ENCODE measurements at places on chromosomes 1 and 21.

GRCh38 chr1:234509457-234510328 lies 30.7 kb upstream of the TARBP1 start:
- DNase-seq = no peak

DNA sequence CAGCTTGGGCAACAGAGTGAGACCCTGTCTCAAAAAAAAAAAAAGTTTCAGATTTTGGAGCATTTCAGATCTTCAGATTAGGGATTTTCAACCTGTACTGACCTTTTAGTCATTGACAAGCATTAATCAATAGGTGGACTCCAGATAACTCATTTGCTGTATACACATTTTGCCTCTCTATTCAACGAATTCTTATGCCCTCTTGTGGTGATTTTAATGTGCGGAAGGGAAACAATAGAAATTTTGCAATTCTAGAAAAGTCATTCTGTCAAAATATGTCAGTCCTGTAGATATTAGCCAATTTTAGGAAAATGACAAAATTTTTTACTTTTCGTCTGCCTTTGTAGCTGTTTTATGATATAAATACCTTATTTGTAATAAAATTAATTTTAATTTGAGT lies 11.6 kb upstream of the OR2G2 start:
- DNase-seq = no peak

DNA sequence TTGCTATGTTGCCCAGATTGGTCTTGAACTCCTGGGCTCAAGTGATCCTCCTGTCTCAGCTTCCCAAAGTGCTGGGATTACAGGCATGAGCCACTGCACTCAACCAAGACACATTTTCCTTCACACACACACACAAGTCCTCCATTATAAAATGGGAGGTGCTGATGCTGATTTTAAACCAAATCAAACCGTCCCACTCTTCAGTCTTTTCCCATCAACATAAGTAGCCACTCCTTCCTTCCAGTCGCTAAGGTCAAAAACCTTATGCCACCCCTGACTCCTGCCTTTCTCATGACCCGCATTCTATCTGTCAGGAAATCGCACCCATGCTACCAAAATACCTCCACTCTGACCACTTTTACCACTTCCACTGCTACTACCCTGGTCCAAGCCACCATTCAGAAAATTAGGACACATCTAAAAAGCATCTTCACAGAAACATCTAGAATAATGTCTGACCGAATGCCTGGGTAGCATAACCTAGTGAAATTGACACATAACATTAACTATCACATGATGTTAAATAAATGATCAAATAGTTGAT lies 28.0 kb upstream of the IFNGR2 start:
- DNase-seq = no peak

DNA sequence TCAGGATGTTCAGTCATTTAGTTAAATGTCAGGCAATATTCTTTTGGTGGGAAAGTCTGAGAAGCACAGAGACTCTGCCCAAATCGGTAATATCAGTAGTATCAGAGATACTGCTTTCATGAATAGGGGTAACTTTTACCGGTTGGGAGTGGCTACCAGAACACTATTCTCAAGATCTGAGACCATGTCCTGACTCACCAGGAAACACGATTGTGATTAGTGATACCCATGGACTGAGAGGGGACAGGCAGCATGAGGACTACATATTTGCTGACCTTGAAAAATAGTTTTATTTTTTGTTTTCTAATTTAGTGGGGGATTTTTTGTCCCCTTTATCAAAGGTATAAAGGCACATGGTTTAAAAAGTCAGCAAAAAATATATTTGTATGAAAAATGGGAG lies 76.0 kb upstream of the NEK2 start:
- no peak for DNase-seq

DNA sequence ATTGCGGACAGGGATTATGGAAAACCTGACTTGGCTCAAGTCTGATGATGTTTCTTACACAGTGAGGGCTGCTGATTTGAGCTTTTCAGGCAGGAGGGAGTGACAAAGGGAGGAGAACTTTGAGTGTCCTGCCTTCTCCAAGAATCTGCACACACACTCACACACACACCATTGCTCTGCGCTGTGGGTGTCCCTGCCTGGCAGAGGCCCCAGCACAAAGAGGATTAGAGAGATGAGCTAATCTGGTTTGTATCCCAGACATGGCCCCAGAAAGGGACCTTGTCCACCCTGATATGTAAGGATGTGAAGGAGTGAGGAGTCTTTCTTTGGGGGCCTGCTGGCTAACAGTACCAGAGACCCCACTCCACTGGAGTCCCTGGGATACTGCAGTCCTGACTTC lies 5.9 kb upstream of the WNT2B start:
- DNase-seq = no peak

DNA sequence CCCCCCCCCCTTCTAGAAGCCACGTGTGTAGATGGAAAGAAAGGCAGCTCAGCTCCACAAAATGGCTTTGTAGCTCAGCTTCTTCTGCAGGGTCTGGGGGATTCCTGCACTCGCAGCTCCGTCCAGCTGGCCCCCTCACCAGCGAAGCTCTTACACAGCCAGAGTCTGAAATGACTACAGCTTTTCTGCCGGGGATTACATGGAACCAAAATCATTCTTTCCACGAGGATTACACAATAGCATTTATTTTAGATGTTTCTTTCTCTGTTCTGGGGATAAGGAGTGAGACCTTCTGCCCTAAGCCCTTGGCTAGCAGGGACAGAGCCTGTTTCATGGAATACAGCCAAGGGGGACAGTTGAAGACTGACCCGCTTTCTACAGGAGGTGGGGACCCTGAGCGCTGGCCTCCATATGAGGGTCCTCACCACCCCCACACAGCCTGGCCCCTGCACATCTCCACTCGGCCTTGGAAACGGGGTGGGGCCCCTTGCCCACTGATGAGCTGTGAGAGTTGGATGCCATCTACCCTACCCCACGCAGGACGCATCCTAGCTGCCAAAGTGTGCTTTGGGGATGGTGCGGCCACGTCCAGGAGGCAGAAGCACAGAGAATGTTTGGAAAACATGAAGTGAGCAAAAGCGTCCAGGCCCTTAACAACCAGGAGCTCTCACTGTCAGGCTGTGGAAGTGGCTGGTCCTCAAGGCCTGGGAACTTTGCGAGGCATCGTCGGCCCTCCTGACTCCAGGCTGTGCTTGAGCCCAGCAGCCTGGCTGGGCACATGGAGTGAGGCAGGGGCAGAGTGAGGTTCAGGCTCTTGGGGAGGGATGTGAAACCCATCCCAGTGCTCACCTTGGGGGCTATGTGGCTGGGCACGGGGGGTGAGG lies 14.5 kb downstream of the ACTRT2 start:
- no peak for DNase-seq

- DNase-seq = no peak
Measured at GRCh38 chr1:8396083-8396785, 78.3 kb downstream of the SLC45A1 start.

GRCh38 chr1:89527256-89527655 lies 2.6 kb downstream of the LRRC8B start:
- no peak for DNase-seq

GRCh38 chr1:30469426-30469825 lies 254.0 kb downstream of the MATN1 start:
- DNase-seq = no peak

DNA sequence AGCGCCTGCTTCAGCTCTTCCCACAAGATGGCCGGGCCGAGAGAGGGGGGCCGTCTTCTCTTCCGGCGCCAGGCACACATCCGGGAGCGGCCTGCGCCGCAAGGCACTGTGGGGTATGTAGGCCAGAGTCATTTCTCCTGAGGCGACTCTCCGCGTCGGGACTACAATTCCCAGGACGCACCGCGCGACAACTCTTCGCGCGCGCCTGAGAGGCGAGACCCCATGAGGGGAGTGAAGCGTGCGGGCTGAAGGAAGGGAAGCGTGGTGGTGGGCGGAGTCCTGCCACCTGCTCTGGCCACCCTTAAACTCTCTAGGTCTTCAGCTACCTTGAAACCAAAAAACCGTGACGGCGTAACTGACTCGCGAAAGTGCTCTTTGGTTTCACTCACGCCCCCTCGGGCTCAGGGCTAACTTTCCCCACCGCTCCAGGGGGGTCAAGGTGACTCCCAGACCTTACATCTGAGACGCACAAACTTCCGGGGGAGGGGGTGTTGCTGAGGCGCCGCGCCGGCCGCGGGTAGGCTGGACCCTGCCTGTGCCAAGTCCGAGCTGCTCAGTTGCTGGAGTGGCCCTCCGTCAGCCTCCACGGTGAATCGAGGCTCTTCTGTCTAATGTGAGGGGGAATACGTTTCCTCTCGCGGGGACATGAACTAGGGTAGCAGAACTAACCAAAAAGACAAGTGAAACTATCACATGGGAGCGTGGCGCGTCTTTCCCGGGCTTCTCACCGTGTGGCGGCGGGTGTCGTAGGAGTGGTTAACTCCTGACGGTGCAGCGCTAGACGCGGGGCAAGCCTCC lies at the start of gene SERBP1:
Gene SERBP1, minus strand, starts transcription at position 45 of the 798 bp plus-strand sequence. CDS start 102 bp downstream, outside the sequence.
- peak; percentile 96 for DNase-seq

DNA sequence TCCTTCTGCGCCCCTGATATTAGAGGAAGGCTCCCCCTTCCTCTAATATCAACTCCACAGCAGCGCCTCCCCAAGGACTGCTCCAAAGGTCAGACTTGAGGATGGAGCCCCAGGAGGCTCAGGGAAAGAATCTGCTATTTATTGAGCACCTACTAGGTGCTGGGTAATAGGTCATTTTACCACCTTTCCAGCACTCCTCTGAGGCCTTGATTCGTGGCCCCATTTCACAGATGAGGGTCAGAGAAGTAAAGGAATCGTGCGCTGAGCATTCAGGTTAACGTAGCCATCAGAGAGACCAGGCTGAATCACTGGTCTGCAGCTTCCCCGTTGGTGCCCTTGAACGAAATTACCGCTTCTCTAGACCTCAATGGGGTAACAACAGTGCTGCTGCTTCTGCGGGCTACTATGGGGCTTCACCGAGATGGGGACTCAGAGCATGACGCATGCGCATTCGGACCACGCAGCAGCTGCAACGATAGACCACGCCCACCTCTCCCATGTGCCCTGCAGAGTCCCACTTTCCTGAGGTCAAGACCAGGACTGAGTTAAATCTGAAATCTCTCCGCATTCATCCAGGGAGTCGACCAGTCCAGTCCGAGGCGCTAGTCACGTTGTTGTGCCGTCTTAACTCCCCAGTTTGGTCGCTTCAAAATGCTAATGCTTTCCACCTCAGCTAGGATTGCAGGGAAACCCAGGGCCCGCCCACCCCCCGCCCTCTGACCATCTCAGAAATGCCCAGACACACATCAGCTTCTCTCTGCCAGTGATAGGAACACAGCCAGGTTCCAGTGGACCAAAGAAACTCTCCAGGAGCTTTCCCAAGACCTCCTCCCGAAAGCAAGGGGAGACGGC lies 12.9 kb downstream of the CAMK2N1 start:
- DNase-seq = no peak

DNA sequence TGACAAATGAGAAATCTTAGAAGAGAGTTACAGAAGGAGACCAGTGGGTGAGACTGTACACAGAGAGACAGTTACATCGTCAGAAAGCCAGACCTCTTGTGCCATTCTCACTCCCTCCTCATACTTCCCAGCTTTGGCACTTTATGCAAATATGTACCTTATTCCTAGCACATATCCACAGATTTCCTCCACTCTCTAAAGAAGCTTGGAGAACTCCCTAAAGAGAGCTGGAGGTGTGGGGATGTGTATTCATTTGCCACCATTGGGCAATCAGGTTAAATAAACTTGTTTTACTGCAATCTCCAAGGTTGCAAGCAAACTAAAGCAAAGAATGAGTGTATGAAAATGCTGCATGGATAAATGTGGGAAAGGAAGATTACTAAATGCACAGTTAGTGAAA lies 380.9 kb upstream of the PRMT6 start:
- DNase-seq = no peak

All from activated naive CD4-positive, alpha-beta T cell treated with Interleukin-2 at 50 U/mL for 16 hours (primary cell).